Pons (tissue), 1 donor: ENCODE measurements at places on chromosomes 4 and X.

GRCh38 chrX:133992882-133993281 lies 7.5 kb upstream of the GPC3 start:
- no peak for DNase-seq

DNA sequence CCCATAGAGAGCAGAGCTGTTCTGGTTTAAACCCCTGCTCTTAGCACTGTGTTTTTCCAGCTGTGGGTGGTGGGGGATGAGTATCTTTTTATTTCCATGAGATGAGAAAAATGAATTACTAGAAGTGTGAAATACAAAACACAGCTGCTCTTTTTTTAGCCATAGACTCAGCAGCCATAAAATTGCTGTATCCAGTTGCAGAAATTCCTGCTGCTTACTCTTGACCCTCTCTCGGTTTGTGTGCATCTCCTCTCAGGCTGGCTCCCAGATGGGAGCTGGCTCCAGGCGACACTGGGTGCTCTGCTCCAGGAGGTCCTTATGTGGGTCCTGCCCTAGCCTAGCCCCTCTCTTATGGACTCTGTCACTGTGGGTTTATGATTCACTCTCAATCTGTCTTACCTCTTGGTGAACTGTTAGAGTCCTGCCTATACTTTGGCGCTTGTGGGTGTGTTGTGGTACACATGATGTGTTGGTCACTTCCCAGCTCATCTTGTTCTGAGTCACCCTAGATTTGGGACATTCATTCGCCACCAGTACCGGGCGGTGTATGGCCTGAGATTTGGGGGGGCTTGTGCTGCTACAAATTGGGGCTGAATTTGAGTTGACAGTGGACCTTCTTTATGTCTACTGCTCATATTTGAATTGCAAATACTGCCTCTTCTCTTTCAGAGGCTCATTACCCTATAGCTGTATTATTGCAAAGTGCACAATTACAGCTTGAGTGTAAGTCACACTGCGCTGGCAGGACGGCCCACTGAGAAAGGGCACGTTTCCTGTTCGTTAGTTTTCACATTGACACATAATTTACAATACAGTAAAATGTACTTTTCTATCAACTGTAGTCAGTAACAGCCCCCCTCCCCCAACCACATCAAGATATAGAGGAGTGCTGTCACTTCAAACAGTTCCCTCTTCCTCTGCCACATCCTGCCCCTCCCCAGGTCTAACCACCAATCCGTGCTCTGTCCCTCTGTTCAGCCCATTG lies 46.9 kb upstream of the MSANTD1 start:
- no peak for DNase-seq

DNA sequence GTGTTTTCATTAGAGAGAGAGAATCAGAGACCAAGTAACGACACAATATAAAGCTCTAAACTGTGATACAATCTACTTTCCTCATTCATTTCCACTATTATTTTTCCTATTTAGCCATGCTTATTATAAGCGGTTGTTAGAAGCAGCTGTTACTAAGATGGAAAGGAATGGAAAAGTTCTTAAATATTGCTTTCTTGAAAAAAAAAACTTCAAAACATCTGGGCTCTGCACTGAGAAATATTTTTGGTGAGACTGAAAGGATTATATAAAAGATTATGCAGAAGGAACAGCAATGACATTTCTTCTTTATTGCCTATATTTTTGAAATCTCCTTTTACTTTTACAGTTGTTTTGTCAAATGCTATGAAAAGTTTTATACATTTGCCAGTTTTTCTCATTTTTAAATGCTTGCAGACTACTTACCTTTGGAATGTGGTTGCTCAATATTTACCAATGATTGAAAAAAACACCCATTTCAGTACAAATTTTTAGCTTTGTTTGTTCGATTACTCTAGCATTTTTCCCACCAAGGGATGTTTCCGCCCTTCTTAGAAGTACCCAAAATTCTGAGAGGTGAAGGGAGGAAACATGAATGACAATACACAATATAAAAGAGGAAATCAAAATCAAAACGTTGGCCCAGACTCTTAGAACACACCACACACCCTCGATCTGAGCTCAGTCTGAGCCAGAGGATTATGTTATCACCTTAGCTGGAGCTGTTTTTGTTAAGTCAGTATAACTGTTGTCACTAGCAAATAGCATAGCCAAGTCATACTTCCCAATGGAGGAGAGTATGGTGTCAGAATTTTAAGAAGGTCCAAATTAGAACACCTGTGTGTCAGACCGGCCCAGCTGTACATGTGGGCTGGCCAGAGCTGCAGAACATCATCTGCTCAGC lies 18.4 kb downstream of the DKK2 start:
- no peak for DNase-seq

- DNase-seq, result peak; percentile 0
Observed at GRCh38 chrX:41858161-41858775, 65.1 kb downstream of the CASK start.

DNA sequence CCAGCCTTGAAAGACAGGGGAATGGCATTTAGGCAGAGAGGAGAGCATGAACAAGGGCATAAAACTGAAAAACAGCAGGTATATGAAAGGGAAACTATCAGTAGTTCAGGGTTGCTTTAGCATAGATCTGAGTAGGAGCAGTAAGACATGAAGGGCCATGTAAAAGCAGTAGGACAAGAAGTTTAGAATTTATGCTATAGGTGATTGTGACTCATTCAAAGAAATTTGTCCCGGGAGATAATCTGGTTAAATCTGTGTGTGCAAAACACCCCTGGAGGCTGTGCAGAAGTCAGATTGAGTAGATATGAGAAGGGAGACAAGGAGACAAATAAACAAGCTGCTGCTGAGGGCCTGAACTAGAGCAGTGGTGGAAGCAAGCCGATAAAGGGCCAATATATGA lies 109.1 kb upstream of the BMP3 start:
- no peak for DNase-seq

DNA sequence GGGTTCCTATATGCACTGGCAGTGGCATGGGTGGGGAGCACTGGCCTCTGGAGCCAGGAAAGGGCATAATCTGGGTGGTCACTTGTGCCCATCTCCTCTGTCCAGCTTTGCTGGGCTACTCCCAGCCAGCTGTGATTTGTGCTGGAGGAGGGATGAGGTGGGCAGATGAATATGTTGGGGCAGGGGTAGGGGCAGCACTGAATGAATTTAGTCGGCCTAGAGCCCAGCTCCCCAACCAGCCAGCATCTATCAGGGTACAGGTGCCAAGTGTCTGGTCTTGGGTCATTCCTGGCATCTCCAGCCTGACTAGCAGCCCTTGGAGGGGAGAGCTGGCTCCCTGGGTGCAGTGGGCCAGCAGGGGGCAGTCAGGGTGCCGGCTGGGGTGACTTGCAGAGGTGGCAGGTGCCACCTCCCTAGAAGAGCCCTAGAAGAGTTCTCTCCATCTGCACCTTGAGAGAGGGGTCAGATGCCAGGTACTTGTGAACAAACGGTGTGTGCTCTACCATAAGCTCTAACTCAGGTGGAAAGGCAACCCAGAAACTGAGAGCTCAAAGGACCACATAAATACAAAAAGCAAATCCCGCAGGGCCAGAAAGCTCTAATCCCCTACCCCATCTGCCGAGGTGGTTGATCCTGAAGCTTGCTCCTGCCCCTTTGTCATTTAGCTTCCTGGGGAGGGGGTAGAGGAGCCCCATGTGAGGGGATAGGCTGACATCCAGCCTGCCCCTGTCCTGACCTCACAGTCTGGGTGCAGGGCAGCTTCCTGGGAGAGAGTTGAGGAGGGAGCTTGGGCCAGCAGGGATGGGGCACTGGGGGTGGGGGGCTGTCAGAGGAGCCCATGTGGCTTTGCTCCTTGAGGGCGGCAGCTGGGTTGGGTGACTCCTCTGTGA lies 2.2 kb downstream of the SORCS2 start:
- peak; percentile 58 for DNase-seq

GRCh38 chrX:130285069-130285620 lies 16.4 kb upstream of the ZNF280C start:
- no peak for DNase-seq

DNA sequence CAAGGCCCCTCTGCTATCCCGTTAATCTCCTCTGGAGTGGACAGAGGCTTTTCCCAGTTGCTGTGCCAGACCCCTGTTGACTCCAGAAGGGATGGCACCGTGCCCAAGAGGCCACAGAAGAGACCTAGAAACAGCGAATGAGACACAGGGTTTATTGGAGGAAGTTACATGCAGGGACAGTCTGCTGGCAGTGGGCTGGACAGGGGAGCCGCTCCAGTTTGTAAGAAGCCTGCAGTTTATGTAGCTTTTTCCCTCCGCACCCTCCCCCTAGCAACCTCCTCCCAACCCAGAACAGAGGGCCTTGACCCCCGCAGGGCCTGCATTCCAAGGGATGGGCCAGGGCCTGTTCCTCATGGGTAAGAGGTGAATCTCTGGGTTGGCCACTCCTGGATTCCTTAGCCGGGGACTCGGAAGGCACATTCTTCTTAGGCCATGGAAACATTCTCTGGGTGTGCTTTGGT lies 216.8 kb upstream of the PSAPL1 start:
- peak; percentile 49 for DNase-seq

- peak; percentile 46 for DNase-seq
Observed at GRCh38 chr4:159358226-159358625, 255.3 kb downstream of the RAPGEF2 start.

DNA sequence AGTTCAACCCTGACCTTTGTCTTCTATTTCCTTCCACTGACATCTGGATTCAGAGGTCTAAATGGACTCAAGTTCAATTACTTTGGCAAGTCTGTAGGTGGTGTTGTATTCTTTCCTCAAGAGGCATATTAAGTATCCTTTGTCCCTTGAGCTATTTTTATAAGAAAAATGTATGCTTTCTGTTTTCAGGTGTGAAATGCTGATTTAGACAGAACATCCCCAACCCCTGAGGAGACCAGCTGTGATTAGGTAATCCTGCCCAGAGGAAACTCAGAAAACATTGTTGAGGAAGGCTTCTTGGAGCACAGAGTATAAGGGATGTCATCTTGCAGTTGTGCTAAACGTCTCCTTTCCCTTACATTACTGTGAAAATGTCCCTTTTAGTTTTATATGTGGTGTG lies 46.6 kb upstream of the EGFL6 start:
- no peak for DNase-seq

DNA sequence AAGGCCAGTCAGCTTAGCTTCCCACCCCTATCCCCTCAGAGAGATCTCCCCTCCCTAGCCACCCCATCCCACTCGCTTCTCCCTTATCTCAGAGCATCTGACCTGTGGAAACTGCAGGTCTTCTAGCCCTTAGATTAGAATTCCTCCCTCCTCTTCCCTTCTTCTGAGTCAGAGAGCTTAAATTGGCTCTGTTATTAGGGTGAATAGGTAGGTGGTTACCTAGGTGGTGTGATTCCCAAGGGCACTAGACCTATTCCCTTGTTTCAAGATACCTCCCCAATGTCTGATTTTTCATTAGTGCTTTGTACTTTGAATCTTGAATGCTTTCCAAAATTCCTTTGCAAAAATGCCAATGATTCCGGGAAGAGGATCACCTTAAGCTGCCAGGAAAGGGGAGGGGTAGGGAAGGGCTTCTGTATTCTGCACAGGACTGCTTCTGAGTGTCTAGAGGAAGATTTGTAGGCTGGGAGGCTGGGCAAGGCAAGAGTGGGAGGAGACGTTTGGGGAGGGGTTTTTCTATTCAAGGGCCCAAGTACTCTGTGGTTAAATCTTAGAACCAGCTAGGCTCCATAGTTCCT lies 24.5 kb upstream of the MSN start:
- no peak for DNase-seq

DNA sequence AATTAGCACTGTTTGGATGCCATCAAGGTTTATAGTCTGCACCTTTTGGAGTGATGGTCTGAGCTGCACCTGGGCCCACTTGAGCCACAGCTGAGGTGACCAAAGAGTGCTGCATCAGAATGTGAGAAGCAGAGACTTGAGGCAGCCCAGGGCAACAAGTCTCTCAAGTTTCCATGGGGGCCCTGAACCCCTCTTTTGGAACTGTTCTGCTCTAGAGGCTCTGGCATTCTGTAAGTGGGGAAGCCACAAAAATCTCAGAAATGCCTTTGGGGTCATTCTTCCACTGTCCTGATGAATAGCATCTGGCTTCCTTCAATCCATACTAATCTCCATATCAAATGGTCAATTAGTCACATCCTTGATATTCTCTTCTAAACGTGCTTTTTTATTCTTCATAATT lies 298.4 kb upstream of the MAOA start:
- no peak for DNase-seq

DNA sequence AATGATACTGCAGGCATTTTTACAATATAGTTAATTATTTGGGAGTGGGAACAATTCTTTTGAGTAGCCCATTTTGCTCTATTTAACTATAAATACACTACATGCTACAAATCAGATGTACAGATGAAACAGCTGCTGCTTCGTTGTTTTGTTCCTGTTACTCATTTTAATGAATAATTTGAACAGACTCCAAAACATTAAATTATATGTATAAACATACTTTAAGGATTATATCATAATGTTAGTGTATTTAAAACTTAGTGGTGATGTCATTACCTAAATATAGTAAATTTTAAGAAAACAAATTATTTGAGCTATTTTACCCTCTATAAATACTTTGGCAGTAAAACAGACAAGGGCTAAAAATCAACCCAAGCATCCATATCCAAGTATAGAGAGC lies 60.7 kb downstream of the GAB1 start:
- no peak for DNase-seq

DNA sequence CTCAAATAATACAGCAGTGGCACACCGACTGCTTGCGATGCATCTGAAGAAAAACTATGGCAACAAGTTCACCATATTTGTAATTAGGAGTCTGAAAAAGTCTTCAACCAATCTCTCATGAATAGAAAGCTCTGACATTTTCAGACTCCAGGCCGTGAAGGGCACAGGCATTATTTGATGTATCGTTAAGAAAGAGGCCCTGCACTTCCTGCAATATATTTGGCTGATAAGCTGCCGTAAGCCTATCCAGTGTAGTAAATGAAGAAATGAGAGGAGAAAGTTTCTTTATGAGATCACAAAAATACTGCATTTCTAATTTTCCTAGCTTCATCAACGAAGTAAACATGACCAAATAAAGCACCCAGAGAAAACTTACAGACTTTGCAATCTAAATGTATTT lies 613.8 kb upstream of the TECRL start:
- no peak for DNase-seq

- no peak for DNase-seq
Observed at GRCh38 chr4:139227729-139228404, 50.8 kb upstream of the ELF2 start.

- DNase-seq, result no peak
Observed at GRCh38 chr4:163562496-163562895, 68.0 kb downstream of the TMA16 start.

DNA sequence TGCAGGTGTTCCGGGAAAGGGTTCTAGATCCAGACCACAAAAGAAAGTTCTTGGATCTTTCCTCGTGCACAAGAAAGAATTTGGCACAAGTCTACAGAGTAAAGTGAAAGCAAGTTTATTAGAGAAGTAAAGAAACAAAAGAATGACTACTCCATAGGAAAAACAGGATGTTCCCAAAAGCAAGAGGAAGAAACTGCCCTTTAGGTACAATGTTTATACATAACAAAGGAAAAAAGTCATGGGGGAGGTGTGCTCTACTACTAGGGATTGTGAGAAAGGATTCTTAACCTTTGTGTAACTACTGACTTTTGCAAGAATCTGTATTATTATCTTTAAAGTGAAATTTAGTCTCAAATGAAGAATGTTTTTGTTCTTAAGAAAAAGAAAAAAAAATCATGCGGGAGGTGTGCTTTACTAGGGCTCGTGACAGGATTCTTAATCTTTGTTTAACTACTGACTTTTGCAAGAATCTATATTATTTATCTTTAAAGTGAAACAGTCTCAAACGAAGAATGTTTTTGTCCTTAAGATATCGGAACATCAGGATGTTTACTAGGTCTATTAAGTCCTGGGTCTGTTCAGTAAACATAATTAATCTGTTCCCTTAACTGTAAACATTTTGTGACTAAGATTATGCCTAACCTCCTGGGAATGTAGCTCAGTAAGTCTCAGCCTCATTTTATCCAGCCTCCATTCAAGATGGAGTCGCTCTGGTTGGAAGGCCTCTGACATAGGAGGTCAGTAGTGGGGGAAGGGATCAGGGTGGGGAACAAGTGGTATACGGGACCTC lies 110.4 kb upstream of the BEND4 start:
- DNase-seq, result no peak
